Femur (tissue), 1 donor: ENCODE measurements at places on chromosomes 2 and 18.

GRCh38 chr2:85669549-85669948 lies 1.6 kb upstream of the SFTPB start:
- no peak for DNase-seq

DNA sequence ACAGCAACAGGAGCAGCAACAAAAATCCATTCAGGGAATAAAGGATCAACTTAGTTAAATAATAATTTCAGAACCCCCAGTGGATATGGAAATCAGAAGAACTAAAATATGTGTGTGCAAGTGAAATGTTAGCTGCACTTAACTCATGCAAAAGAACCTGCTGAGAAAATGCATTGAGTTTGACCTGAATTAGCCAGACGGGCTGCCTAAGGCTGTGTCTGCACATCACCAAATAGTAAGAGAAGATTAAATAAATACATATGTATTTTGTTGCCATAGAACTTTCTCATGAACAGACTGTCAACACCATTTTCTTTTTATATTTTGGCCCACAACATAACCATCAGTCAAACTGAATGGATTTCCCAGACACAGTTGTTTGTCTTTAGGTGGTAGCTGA lies 262.0 kb upstream of the PIK3C3 start:
- DNase-seq: no peak

GRCh38 chr2:229376866-229377265 lies 105.8 kb upstream of the PID1 start:
- DNase-seq: no peak

DNA sequence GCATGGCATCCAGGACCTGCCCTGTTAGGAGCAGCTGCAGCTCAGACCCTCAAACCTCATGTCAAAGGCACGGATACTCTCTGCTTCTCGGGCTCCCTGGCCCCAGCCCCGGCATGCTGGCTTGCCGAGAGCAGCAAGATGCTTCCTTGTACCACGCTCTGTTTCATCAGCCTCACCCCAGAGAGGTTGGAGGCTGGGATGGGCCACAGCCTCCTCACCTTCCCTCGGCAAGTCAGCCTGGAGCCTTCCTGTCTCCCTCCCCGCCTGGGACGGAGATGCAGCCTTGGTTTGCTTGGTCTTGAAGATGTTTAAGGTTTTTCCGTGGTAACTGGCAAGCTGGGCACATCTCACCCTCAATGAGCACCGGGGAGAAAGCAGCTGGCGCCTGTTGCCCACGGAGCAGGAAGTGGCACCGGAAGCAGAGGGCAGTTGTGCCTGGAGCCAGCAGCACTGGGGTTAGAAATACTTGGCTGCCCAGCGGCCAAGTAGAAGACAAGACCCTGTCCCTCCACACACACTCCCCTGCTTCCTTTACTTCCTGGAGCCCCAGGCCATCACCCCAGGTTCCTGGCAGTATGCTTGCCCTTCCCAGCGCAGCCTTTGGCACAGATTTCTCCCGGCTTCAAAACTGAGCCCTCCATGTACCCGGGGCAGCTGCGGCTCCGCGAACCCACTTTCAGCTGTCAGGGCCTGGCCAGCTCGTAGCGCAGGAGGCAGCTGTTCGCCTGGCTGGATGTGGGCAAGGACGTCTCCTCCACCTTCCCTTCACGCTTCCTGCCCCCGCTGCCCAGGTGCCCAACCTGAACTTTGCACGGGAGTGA lies 17.4 kb downstream of the FBLN7 start:
- no peak for DNase-seq

GRCh38 chr2:143953451-143954030 lies 566.4 kb downstream of the ZEB2 start:
- no peak for DNase-seq
